ENCODE measurements at places on chromosomes 1 and 21. TPM values are rescaled to one million over a fixed set of nuclear protein-coding genes. Genes with fewer than 3 reads are reported as not detected.

NTMT2 gene
- not detected for total RNA-seq

CELA2A gene
- total RNA-seq: not detected

CDA gene
- total RNA-seq: 10.1 TPM

IFNLR1 gene
- total RNA-seq: 0.22 TPM

MYOG gene
- total RNA-seq: not detected

NPHS2 gene
- total RNA-seq: not detected

PLA2G2D gene
- not detected for total RNA-seq

KRTAP20-3 gene
- total RNA-seq: not detected

TDRD10 gene
- total RNA-seq: 0.54 TPM

MAP3K21 gene
- total RNA-seq: 0.39 TPM

EYA3 gene
- 20.0 TPM for total RNA-seq

RHD gene
- total RNA-seq: not detected

CITED4 gene
- 1.6 TPM for total RNA-seq

OR2L8 gene
- total RNA-seq: not detected

RHOU gene
- 25.9 TPM for total RNA-seq

H6PD gene
- 66.6 TPM for total RNA-seq

NPR1 gene
- 0.13 TPM for total RNA-seq

CYP2J2 gene
- 0.54 TPM for total RNA-seq

CYP4A11 gene
- total RNA-seq: not detected

SAMD11 gene
- 36.2 TPM for total RNA-seq

LCE2C gene
- total RNA-seq: not detected

KRTAP21-2 gene
- total RNA-seq: 1.3 TPM
